Cardiac muscle cell (in vitro differentiated cells and primary cell): ENCODE measurements at places on chromosomes 1 and 21. TPM values are rescaled to one million over a fixed set of nuclear protein-coding genes. Genes with fewer than 3 reads are reported as not detected.

DNA sequence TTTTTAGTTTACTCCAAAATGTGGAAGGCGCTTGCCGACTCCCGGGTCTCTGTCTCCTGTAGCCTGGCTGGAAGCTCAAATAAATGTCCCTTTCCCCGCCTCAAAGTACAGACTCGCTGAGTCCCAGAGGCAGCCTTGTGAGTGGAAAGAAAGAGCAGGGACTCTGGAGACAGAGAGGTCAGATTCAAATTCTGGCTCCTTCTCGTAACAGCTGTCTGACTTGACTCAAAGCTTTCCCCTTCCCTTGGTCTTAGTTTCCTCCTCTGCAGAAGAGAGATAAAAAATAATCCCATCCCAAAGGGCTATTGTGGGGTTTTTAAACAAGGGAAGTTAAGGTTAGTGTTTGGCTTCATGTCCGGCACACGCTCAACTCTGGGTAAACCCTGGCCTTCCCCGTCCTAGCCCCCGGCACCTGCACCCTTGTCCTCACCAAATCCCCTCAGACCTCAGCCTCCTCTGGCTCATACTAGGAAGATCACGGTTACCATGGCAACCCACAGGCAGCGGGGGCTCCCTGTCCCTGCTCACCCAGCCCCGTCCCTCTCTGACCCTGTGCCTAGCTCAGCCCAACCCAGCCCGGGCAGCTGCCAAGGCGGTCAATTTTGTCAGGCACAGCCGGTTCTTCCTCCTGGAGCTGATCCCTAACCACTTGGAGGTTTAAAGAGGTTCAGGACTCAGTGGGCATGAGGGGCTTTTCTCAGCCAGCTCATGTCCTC is 49.2 kb upstream of the IGSF21 start:
- DNase-seq = no peak

POLR3GL gene
- 65.1 and 88.2 TPM in 2 replicates for polyA plus RNA-seq

CBS gene
- 85.4 and 93.6 TPM in 2 replicates for polyA plus RNA-seq

GJA8 gene
- not detected in 2 replicates for polyA plus RNA-seq

LMOD1 gene
- polyA plus RNA-seq = 27.4 and 47.9 TPM in 2 replicates

DNA sequence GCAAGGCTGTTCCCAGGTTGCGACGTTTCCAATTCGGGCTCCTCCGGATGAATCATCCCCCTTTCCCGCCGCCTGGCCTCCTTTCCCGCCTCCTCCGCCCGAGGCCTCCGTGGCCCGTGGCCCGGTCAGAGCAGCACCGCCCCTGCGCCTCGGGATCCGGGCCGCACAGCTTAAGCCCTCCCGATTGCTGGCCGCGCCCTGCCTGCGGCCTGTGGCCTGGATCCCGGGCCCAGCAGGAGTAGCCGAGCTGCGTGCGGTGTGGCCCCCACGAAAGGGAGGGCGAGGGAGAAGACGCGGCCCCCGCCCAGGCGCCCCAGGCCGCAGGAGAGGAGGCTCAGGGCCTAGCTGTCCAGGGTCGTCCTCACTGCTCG is 1.0 kb downstream of the TMEM200B start:
- DNase-seq = peak; percentile 32

MAN1C1 gene
- polyA plus RNA-seq = 88.8 and 130 TPM in 2 replicates
